Osteocyte (in vitro differentiated cells): ENCODE measurements at places on chromosomes 3 and 15. TPM values are rescaled to one million over a fixed set of nuclear protein-coding genes. Genes with fewer than 3 reads are reported as not detected.

DNA sequence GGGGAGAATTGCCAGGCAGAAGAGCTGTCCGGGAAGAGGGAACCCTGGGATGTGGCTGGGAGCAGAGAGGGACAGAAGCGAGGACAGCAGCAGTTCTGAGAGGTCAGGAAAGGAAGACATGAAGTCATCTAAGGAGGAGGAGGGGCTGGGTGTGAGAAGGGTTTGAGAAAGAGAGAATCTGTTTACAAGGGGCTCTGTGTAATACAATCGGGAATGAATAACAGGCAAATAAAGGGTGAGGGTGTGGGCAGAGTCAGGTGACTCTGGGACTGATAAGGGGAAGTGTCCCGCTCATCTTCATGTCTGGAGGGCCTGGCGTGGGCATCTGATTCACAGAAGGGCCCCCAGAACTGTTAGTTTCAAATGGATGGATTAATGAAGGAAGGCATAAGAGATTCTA is 191.3 kb downstream of the XXYLT1 start:
- H3K27me3 ChIP-seq, result no peaks in the 10 kb centered on the region
- peaks cover 13% of the 10 kb centered on the region for H3K4me1 ChIP-seq
- no peak overlapping the region for H3K27ac ChIP-seq
- no peaks in the 10 kb centered on the region for H3K36me3 ChIP-seq
- no peak overlapping the region for H3K4me3 ChIP-seq

GRCh38 chr3:122430371-122430770 is 14.5 kb upstream of the WDR5B start:
- H3K27ac ChIP-seq, result no peak overlapping the region
- peaks cover 4% of the 10 kb centered on the region for H3K4me1 ChIP-seq
- no peak overlapping the region for H3K4me3 ChIP-seq
- no peak for DNase-seq

Gene ZNF660
- 6.7 and 11.2 TPM in 2 replicates for total RNA-seq

Gene SEC61A1
- 307 and 310 TPM in 2 replicates for total RNA-seq

Gene TGM4
- 0.26 TPM in 1 of 2 replicates, not detected in the other for total RNA-seq

Gene LDHAL6B
- not detected in 2 replicates for total RNA-seq

Gene OCA2
- total RNA-seq, result 0.76 and 1.2 TPM in 2 replicates
